Suppressor macrophage treated with lipopolysaccharide for 4 hours (primary cell): ENCODE measurements at places on chromosomes 6 and 20.
A peak's percentile ranks its signal among the peaks of the same experiment; 100 is the strongest.

GRCh38 chr6:112298021-112298745 lies 43.8 kb upstream of the LAMA4 start:
- no peak for DNase-seq

DNA sequence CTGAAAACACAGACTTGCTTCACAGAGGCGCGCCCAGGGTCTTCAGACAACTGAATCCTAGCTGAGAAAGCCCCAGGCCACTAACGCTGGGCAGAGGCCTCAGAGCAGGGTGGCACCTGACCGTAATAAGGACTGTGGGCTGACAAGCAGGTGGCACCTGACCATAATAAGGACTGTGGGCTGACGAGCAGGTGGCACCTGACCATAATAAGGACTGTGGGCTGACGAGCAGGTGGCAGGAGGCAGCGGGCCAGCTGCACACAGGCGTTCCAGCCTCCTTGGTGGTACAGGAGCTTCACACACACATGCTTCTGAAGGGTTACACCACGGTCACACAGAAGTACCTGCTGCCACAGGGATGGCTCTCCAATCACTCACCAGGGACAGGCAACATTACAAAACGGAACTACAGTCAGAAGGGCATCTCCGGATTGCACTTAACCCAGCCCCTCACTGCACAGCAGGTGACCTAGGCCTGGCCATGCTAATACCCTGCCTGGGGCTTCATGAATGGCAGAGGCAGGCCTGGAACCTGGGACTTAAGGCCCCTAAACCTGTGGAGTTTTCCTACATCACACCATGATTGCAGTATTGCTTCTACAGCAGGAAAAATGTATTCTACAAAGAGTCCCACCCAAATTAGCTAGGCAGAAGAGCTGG lies 50.8 kb downstream of the PSMG4 start:
- no peak for DNase-seq

GRCh38 chr6:10414756-10415616 lies at the start of gene TFAP2A:
Gene TFAP2A, minus strand, starts transcription at chr6:10415074. Its CDS starts 83 bp downstream, at chr6:10414991.
- DNase-seq, result no peak

- DNase-seq, result no peak
Measured at GRCh38 chr6:38378801-38379200, 260.9 kb downstream of the BTBD9 start.

GRCh38 chr6:26250698-26251044 lies 114.3 kb upstream of the BTN3A2 start:
- DNase-seq, result peak; percentile 61

DNA sequence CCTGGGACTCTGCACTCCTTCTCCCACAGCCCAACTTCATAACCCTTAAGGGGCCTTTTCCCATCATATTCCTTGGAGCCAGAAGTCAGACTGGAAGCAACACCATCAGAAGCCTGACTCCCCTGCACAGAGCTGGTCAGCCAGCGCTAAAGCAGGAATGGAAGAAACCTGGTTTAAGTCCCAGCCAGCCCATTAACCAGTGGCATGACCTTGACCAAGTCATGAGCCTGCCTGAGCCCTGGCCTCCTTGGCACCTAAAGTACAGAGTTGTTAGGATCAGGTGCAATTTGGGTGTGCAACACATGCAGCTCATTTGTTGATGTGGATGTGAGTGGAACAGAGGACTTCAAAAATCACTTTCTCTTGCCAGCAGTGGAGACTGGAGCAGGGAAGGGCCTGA lies 20.8 kb downstream of the FOXP4 start:
- DNase-seq, result no peak

DNA sequence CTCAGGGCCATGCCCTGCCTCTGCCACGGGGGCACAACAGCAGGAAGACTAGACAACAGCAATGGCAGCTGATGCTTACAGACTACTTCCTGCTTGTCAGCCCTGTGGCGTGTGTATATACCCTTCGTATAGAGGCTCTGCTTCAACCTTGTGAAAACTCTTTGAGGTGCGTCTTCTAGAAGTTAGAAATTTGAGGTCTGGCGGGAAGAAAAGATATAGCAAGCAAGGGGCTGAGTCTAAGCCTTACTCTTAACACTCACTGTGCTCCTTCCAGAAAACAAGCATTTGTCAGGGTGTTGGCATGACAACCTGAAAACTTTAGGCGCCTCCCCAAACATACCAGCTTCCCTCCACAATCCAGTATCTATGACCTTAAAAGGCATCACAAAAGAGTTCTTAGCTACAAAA lies 33.3 kb downstream of the JPH2 start:
- no peak for DNase-seq

DNA sequence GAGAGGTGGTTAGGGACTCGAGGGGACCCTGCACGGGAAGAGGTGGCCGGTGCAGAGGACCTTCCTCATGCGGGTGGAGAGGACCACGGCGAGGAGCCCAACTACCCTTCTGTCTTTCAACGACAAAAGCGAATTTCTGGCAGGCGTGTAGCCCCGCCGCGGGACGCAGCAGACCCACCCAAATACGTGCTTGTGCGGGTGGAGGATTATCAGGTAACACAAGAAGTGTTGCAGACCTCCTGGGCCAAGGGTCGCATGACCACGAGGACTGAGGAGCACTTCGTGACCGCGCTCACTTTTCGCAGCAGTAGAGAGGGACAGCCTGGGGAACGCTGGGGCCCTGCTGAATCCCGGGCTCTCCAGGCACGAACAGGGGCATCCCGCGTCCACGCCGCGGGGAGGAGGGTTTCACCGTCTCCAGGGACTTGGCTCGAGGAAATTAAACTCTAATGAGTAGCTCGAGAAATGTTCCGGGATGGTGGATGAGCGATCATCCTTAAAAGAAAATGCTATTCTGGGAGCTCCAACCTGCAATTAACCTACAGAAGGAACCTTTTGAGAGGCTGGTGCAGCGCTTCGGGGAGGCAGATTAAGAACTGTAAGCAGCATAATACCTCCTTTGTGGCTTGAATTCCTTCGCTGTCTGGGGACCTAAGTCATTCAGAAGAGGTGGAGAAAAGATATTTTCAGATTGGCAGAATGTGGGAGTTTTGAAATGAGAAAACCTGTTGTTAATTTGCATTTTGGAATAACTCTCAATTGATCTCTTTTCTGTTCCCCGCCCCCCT lies 804 bp downstream of the C6orf141 start:
- DNase-seq, result no peak

GRCh38 chr6:170523256-170524171 lies 29.6 kb downstream of the PSMB1 start:
- DNase-seq, result no peak

- DNase-seq, result peak; percentile 34
Measured at GRCh38 chr6:80454661-80455365, 348.3 kb downstream of the BCKDHB start.

- DNase-seq, result no peak
Measured at GRCh38 chr6:70421509-70421908, 8.2 kb downstream of the FAM135A start.
